Activated CD8-positive, alpha-beta memory T cell treated with anti-CD3 and anti-CD28 coated beads for 48 hours (primary cell): ENCODE measurements at places on chromosomes 3 and 15.

DNA sequence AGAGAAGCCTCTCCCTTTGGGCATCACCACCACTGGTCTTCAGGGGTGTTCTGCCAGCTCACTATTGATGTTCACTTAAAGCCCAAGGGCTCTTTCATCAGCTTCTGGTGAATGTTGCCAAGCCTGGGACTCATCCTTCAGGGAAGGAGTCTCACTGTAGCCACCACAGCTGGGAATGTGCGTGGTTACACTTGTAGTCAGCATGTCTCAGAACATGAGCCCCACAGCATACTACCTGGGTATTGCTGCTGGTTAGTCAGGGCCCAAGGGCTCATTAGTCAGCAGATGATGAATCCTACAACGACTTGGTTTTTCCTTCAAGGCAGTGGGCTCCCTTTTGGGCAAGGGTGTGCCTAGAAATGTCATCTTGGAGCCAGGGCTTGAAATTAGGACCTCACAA, 412.9 kb downstream of the VGLL3 start:
- no peak for DNase-seq

DNA sequence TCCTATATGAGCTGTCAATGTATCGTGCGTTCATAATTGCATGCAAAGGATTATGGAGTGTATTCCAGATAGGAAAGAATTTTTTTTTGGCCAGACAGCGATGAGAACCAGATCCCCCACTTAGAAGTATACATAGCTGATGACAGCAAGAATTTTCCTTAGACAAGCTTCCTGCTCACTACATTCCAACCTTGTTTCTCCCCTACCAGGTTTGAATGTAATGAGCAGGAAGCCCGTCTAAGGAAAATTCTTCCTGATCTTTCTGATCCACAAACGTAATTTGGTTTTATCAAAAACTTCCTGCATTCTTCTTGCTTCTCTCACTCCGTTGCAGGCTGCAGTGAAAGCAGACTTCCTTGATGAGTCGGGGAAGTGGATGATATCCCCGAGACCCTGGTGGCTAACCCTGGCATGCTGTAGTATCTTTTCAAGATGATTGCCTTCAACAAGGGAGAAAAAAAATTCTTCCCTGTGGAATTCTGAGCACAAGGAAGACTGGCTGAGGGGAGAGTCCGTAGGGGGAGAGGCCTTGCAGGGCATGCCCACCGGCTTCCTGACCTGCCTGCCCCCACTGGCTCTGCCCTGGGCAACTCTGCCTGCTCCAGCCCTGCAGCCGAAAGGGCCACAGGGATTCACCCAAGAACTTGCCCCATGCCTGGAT, 243.1 kb downstream of the TLE3 start:
- DNase-seq: no peak

DNA sequence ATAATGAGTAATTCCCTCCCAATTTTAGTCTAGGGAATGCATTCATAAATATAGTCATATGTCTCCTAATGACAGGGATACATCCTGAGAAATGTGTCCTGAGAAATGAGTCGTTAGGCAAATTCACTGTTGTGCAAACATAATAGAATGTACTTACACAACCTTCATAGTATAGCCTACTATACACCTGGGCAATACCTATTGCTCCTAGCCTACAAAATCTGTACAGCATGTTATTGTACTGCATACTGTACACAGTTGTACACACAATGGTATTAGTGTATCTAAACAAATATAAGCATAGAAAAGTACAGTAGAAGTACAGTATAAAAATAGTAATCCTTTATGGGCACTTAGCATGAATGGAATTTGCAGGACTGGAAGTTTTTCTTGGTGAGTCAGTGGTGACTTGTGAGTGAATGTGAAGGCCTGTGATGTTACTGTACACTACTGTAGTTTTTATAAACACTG, 6.6 kb downstream of the DTWD1 start:
- no peak for DNase-seq

DNA sequence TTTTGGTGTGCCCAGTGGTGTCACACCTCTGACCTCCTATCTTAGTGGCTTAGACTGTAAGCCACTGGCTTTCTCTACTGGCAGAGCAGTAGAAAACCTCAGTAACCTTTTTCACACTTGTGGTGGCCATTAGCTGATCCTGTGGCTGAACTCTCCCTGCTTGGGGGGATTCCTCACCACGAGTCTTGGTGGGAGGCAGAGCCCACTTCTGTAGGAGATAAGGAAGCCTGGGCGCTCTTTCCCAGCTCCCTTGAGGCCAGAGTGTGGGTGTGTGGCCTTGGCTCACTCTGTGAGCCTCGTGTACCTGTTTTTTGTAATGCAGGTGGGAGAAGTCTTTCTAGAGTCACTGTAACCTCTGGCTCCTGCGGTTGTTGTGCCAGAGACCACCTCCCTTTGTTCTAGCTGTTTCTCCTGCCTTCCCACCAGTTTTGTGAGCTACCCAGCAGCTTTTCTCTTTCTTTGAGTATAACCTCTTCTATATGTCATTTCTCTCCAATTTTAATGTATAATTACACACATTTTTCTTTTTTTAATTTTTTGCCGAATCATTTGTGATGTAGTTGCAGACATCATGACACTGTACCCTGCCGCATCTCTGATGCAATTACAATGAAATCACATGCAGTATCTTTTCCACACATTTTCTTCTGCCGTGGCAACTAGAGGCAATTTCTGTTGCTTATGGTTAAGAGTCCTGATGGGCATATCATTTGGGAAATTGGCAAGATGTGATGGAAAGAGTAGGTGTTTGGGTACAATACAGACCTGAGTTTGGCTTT, 13.8 kb downstream of the XCR1 start:
- DNase-seq: no peak

DNA sequence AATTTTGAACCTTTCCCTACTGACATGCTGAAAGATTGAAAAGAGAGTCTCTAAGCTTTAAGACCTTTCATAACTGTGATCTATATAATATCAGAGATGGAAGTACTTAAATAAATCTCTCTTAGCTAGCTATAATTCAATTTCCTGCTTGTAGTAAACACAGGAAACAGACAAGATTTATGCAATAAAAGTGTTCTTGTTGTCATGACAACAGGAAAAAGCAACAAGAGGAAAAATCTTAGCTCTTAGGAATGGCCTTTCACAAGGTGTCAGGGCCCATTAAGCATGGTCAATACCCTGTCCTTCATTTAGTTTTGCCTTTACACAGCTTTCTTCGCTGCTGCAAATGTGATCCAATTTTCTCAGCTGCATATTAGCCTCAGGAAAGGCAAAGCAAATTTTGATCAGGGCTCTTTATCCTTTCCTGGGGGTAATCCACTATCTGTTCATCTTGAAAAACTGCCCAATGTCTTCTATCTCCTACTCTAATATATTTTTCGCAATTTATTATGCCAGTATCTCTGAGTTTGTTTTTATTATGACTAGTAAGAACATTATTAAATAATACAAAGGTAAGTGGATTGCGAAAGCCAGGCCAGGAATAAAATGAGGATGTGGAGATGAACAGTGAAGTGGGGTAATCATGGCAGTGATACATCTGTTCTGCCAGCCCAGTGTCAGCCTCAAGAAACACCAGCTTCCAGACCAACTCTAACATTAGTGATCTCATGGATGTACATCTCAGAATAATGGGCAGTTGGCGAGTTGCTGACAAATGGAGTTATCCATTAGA, 28.7 kb downstream of the SIDT1 start:
- DNase-seq: no peak

- no peak for DNase-seq
Observed at GRCh38 chr3:195763076-195763830, 42.5 kb downstream of the MUC20 start.

DNA sequence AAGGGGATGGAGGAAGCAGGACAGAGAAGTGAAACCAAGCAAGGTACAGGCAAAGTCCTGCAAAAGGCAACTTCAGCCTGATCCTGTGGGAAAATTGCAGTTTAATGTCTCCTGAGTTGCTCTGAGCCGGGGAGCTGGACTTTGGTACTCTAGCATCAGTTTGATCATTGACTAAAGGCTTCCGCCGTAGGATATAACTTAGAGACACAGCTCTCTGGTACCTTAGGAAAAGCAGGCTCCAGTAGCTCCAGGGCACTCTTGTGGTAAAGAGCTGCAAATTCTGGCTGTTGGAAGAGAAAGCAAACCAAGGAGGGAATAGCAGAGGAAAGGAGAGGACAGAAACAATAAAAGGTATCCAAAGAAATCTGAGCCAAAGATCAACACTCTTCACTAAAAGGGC, 521.1 kb downstream of the PLOD2 start:
- no peak for DNase-seq

GRCh38 chr3:139561959-139562676, 22.6 kb upstream of the RBP1 start:
- DNase-seq: no peak

DNA sequence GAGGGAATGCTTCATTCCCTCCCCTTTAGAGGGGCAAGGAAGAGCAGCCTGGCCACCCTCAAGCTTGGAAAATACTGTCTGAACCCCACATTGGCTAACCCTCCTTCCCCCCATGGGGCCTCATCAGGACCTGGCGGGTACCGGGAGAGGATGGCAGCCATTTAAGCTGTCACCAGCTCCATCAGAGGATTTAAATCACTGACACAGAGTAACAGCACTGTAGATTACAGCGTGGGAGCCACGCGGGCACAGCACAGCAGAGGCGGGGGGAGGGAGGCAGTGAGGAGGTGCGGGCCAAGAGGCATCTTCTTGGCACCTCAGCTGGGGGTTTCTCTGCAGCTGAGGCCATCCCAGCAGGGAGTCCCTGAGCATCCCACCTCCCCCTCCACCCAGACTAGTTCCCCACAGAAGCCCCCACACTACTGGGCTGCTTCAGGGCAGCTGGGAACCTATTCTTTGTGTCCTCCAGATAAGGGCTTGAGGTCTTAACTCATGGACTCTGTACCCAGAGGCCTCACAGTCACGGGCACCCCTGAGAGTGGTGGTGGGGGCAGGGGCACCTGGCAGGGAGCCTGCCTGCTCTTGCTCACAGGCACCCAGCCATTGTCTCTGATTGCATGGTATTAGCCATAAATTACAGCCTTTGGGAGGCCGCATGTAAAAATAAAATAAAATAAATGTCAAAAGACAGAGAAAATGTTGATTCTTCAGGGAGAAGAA, 21.9 kb upstream of the CACNA2D2 start:
- no peak for DNase-seq

GRCh38 chr15:63040954-63041353, 1.6 kb upstream of the TPM1 start:
- DNase-seq: no peak

GRCh38 chr3:189652042-189652441, 20.9 kb downstream of the TP63 start:
- DNase-seq: no peak

DNA sequence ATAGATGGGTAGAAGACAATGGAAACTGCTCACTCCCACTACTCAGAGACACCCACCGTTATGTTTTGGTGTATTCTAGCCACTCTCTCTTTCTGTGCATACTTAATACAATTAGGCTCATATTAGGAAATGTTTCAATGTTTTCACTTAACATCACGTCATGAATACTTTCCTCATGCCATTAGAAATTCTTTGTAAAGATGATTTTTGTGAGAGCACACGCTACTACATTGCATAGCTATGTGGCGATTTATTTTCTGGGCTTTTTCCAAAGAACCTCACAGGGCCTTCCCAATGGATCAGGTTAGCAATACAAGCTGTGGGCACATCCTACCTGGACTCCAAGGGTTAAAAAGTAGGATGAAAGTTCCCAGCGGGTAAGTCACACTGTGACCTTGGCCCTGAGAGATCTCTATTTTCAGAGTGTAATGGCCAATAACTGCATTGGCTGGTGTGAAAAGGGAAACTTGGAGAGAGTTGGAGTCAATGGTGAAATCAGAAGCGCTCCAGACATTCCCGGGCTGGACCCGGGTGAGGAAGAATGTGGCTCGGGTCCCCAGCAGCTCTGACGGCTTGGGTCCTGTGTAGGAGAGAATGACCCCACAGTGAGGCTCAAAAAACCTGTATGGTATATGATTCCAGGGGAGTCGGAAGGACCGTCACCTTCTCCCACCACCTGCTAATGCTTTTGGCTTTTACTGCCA, 25.8 kb upstream of the TGM5 start:
- no peak for DNase-seq
